ENCODE measurements at places on chromosomes 12 and 14.
A peak's percentile ranks its signal among the peaks of the same experiment; 100 is the strongest.

DNA sequence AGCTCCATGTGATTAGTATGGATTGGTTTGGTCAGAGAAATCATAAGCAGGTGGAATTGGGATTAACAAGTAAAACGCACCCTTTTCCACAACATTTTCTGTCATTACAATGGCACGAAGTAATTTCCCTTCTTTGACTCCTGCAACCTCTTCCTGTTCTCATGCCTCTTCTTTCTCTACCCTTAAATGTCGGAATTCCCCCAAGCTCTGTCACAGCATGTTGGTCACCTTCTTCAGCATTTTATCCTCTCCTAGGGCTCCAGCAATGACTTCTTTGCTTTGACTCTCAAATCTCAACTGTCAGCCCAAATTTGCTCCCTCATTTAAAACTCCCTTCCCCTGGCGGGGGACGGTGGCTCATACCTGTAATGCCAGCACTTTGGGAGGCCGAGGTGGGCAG is 5.3 kb upstream of the GRIP1 start:
- H3K27me3 ChIP-seq, result no peaks in the 10 kb centered on the region
- H3K4me3 ChIP-seq, result no peak overlapping the region
- no peak for ATAC-seq
- H3K36me3 ChIP-seq, result no peaks in the 10 kb centered on the region
- no peaks in the 10 kb centered on the region for H3K4me1 ChIP-seq
- H3K27ac ChIP-seq, result no peak overlapping the region

GRCh38 chr12:112546339-112546738 is 127.6 kb downstream of the PTPN11 start:
- peaks cover 48% of the 10 kb centered on the region for H3K27me3 ChIP-seq
- H3K4me1 ChIP-seq, result no peaks in the 10 kb centered on the region
- H3K4me3 ChIP-seq, result no peak overlapping the region
- no peak overlapping the region for H3K27ac ChIP-seq
- no peaks in the 10 kb centered on the region for H3K36me3 ChIP-seq
- ATAC-seq, result no peak

- H3K27ac ChIP-seq, result no peak overlapping the region
- no peak overlapping the region for H3K4me3 ChIP-seq
Measured at GRCh38 chr14:99029916-99030305, 242.1 kb downstream of the BCL11B start.

DNA sequence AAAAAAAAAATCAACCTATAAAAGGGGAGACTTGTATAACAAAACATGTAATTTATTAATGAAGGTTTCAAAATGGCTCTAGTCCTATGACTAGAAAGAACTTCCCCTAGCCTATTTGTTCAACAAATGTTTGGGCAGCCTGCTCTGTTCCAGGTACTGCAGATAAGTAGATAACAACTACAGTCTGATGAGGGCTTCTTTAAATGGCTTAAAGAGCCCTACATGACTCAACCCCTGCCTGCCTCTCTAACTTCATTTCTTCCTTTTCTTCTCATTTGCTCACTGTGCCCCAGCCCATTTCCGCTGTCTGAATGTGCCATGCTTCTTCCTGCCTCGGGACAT is 21.5 kb downstream of the ALDH6A1 start:
- H3K27me3 ChIP-seq, result no peaks in the 10 kb centered on the region
- H3K4me3 ChIP-seq, result no peak overlapping the region
- no peaks in the 10 kb centered on the region for H3K4me1 ChIP-seq
- no peak for ATAC-seq

GRCh38 chr14:59739794-59740193 is 130.8 kb downstream of the RTN1 start:
- H3K4me3 ChIP-seq, result no peak overlapping the region
- no peaks in the 10 kb centered on the region for H3K27me3 ChIP-seq
- H3K4me1 ChIP-seq, result no peaks in the 10 kb centered on the region
- H3K36me3 ChIP-seq, result no peaks in the 10 kb centered on the region
- ATAC-seq, result peak; percentile 65

DNA sequence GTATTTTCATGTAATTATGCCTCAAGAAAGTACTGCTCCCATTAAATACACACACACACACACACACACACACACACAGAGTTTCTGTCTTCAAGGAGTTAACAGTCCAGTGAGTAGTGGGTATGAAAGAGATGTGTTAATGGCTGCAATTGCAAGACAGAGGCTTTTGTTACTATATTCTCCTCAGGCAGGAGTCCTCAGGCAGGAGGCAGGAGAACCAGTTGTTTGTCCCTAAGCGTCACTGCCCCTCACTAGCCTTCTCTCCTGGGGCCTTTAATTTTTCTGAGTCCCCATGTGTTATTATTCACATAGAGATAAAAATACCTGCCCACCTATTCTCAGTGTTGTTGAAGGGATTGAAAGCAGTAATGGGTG is 31.2 kb downstream of the DAD1 start:
- no peaks in the 10 kb centered on the region for H3K27me3 ChIP-seq
- no peak for ATAC-seq
- H3K4me3 ChIP-seq, result no peak overlapping the region
- peaks cover 3% of the 10 kb centered on the region for H3K36me3 ChIP-seq
- H3K4me1 ChIP-seq, result peaks cover 24% of the 10 kb centered on the region
- peak overlapping the region; percentile 19 for H3K27ac ChIP-seq

DNA sequence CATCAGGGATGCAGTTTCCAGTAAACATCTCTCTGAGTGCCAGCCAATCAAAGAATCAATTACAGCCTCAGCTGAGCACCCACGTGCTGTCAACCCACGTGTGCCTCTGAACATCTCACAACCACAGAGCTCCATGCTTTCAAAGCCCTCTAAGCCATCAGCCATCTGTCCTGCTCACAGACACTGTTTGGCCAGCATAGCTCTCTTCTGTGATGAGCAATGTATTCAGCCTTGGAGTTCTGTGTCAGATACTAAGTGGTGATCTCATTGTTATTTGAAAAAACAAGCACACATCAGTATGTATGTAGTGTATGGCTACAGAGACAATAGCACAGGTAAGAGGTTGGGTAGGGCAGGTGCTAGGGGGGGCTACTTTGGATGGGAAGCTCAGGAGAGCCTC is 94.3 kb downstream of the RGS6 start:
- H3K36me3 ChIP-seq, result no peaks in the 10 kb centered on the region
- no peak for ATAC-seq
- H3K4me1 ChIP-seq, result peaks cover 4% of the 10 kb centered on the region

DNA sequence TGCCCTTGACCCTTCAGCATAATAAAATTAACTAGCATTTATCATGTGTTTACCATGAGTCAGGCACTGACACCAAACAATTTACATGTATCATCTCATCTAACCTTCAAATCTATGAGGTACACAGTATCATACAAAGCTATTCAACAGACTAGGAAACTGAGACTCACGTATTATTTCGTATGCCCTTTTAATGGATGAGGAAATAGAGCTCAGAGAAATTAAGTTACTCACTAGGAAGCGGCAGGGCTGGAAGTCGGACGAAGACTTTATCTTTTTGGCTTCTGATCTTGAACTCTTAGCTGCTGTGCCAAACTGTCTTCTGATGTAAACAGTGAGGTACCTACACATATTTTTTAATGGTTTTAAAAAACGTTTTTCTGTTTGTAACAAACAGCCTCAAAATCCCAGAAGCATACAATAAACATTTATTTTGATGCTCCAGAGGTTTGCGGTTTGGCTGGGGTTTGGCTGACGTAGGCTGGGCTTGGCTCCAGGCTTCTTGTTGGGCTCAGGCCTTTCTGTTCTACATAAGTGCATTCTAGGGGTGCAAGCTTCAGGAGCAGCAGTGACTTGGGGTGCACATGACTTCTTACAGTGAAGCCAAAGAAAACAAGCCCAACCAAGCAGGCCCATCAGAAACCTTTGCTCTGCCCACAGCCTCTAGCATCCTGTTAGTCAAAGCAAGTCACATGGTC is 184.7 kb downstream of the TBX5 start:
- ATAC-seq, result no peak
- peaks cover 36% of the 10 kb centered on the region for H3K27me3 ChIP-seq
- H3K4me1 ChIP-seq, result no peaks in the 10 kb centered on the region
- no peak overlapping the region for H3K27ac ChIP-seq

- H3K27me3 ChIP-seq, result no peaks in the 10 kb centered on the region
- H3K27ac ChIP-seq, result peak within 1 kb of the TSS; percentile 83
- H3K4me1 ChIP-seq, result peaks cover 30% of the 10 kb centered on the region
- ATAC-seq, result peak; percentile 86
Measured at GRCh38 chr12:112978163-112979040, at the start of gene OAS2. Gene OAS2 (plus strand): TSS chr12:112978519. CDS start chr12:112978609, 90 bp downstream.

GRCh38 chr14:59823179-59823578 is 47.4 kb downstream of the RTN1 start:
- no peak for ATAC-seq
- H3K27ac ChIP-seq, result no peak overlapping the region
- no peaks in the 10 kb centered on the region for H3K4me1 ChIP-seq
- no peaks in the 10 kb centered on the region for H3K27me3 ChIP-seq
- no peaks in the 10 kb centered on the region for H3K36me3 ChIP-seq

DNA sequence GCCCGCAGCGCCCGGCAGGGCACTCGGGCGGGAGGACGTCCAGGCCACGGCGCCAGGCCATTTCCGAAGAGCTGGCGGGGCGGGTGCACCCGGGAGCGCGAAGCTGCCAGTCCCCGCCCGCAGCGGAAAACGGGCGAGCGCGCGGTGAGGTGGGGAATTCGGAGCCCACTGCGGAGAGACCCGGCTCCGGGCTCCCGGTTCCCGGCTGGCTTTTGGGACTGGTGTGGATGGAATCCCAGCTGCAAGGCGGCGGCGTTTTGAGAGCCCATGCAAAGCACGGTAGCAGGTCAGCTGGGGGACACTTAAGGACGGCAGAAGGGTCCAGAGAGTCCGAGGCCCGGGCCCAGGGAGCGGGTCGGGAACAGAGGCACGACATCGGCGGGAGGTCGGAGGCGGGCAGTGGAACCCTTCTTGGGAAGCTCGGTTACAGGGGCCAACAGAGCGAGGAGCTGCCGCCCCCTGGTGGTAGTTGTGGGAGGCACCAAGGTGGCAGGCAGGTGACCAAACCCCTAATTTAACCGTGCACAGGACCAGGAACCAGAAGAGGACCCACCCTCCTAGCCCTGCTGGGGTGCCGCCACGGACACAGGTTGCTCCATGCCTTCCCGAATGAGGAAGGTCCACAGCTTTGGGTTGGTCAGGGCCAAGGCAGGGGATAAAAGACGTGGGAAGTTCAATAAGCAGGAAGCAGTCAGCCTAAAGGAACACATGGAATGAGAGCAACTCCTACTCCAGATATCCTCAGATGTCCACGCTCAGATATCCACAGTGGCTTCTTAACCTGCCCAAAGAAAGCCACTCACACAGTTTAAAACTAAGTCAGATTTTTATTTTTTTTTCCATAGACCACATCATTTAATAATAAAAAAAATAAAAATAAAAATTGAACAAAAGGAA is 685 bp upstream of the CDH24 start:
- no peaks in the 10 kb centered on the region for H3K27me3 ChIP-seq
- peak; percentile 82 for ATAC-seq
- peak overlapping the region; percentile 58 for H3K4me3 ChIP-seq
- H3K36me3 ChIP-seq, result peaks cover 44% of the 10 kb centered on the region

DNA sequence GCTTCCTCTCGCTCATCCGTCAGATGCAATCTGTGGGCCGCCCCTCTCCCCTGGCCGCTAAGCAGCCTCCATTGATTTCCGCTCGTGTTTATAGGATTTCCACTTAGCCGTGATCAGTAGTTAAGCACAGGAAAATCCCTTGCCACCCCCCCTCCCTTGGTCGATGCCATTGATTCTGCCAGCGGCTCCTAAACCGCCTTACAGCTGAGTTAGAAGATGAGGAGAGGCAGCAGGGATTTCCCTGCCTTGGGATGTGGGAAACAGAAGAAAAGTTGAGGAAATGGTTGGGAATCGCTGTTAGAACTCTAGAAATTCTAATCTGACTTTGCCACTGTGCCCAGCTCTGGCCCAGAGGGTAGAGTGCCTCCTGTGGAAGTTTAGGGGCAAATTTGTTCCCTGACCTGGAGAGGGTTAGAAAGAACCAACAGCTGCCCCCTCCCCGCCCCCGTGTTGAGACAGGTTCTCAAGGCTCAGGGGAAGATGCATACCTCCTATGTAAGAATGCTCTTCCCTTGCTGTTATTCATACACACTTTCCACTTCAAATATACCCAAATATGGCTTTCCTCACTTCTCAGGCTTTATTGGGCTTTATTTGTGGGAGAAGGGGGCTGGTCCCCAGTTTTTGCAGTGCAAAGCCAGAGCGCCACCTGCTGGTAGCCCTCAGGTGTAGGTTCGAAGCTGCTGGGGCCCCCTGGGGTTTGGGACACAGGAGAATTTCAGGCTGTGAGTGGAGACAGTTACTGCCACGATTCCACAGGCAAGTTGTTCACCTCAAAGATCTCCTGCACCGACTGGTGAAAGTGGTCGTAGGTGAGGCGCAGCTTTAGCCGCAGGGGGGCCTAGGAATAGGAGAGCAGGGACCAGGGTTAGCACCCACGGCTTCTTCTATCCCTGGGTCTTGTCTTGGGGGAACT is 3.2 kb downstream of the THTPA start:
- H3K36me3 ChIP-seq, result peaks cover 54% of the 10 kb centered on the region
- no peaks in the 10 kb centered on the region for H3K27me3 ChIP-seq
- H3K27ac ChIP-seq, result no peak overlapping the region

GRCh38 chr12:41919526-41920261 is 225.0 kb downstream of the GXYLT1 start:
- H3K4me1 ChIP-seq, result peaks cover 10% of the 10 kb centered on the region
- H3K4me3 ChIP-seq, result no peak overlapping the region
- no peak overlapping the region for H3K27ac ChIP-seq

DNA sequence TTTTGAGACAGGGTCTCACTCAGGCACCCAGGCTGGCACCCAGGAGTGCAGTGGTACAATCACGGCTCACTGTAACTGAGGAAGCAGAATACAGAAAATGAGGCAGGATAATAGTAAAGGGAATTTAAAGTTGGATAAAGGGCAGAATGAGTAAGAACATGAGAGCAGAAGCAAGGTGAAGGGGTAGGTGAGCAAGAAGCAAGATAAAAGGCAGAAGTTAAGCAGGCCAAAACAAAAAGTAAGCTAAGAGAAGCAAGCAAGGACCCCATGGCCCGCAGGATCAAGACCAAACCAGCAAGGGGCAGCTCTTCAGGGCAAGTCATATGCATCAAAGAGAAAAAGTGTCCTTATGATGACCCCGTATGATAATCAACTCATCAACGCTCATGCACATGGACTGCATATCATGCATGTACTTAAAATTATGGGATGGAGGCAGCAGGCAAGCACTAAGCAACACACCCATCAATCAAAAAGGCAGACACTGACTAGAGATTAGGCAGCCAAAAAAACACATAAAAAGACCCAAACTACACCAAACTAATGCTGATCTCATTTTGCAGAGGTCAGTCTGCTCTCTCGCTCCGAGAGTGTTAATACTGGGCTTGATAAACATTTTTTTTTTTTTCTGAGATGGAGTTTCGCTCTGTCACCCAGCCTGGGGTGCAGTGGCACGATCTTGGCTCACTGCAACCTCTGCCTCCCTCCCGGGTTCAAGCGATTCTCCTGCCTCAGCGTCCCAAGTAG is 11.6 kb downstream of the TIMELESS start:
- H3K27me3 ChIP-seq, result no peaks in the 10 kb centered on the region
- H3K4me1 ChIP-seq, result no peaks in the 10 kb centered on the region
- H3K36me3 ChIP-seq, result no peaks in the 10 kb centered on the region
- ATAC-seq, result no peak
- no peak overlapping the region for H3K27ac ChIP-seq

Data from gastroesophageal sphincter (tissue), 4 donors.